Stimulated activated CD8-positive, alpha-beta memory T cell treated with anti-CD3 and anti-CD28 coated beads, Interleukin-15, amount 100 ng/mL, for 24 hours (primary cell): ENCODE measurements at places on chromosomes 3 and 15.

- no peak for DNase-seq
Measured at GRCh38 chr3:41845826-41846225, 116.1 kb downstream of the ULK4 start.

- no peak for DNase-seq
Measured at GRCh38 chr3:89912031-89912430, 804.6 kb downstream of the EPHA3 start.

- no peak for DNase-seq
Measured at GRCh38 chr3:174346141-174346540, 513.0 kb upstream of the NAALADL2 start.

GRCh38 chr3:117400303-117400702 is 690.7 kb downstream of the TUSC7 start:
- no peak for DNase-seq

DNA sequence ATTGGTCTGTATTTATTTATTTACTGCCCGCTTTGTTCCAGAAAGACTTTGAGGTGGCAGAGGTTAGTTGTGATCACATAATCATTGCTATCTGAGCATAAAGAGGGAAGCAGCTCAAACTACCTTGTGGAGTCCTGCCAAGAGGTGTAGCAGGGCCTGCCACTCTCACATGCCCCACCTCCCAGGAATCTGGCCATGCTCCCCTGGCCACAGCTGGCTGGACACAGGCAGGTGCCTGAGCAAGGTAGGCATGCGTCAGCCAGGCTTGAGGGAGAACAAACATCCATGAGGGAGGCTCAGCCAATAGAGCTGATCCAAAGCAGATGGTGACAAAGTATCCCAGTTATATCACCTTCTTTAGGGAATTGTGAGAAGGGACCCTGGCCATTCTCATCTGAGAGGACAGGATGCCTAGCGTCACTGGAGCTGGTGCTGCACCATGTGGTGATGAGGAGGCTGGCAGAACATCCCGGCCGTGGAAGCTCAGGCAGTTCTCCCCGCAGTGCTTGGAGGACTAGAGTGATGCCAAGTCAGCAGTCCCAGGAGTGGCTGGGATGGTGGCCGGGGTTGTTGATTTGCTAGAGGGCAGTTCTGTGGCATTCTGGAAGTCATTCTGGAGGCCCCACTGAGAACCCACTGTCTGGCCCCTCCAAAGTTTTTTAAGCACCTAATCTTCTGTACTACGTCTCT is 6.8 kb upstream of the POLG start:
- DNase-seq: no peak

- DNase-seq: no peak
Measured at GRCh38 chr3:23797491-23797890, 8.3 kb upstream of the UBE2E1 start.
